ENCODE measurements at places on chromosomes 12 and 14. TPM values are rescaled to one million over a fixed set of nuclear protein-coding genes. Genes with fewer than 3 reads are reported as not detected.

DNA sequence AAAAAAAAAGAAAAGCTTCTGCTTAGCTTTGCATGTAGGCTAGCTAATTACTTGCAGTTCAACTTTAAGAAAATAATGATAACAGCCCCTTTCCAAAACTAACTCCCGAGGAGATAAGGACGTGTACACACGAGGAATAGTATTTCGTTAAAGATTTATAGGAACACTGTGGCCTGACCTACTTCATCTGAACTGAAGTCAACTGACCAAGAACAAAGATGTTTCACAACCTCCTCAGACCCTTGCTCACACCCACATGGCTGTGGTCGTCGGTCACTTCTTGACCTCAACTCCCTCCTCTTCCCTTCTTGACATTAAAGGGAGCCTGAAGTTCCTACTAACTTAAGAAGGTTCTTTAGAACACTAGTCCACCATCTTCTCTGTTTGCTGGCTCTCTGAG, 25.3 kb upstream of the FAM181A start:
- no peak for DNase-seq

DNA sequence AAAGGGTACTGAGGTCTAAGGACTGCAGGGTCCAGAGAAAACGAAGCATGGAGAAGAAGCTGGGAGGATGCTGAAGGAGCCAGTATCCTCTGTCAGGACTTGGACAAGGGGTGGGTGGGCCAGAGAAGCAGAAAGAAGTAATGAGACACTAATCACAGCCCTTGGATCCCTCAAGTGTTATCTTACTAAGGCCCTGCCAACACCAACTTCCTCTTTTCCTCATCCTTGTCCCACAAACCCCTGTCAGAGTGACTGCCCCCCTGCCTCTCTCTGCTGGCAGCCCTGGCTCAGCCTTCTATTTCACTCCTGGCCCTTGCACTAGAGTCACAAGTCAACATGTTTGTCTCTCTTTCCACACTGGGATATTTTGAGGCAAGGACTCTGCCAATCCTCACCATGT, 3.8 kb upstream of the ASIC1 start:
- no peak for DNase-seq

The SOAT2 gene
- not detected for total RNA-seq

The PLD4 gene
- total RNA-seq = 0.27 TPM

- DNase-seq = no peak
Measured at GRCh38 chr14:49206828-49207227, 379.4 kb downstream of the RPS29 start.

The TEAD4 gene
- 33.4 TPM for total RNA-seq

GRCh38 chr12:94207849-94208621, 59.7 kb downstream of the PLXNC1 start:
- no peak for DNase-seq
